MCF 10A (cell line): ENCODE measurements at places on chromosomes 6 and 20. TPM values are rescaled to one million over a fixed set of nuclear protein-coding genes. Genes with fewer than 3 reads are reported as not detected.

Gene B3GAT2
- not detected in 2 replicates for total RNA-seq

Gene AGPAT4
- 5.6 and 7.3 TPM in 2 replicates for total RNA-seq

Gene PSMG4
- total RNA-seq, result 27.9 and 40.0 TPM in 2 replicates

Gene ADGRF4
- 1.2 and 4.0 TPM in 2 replicates for total RNA-seq

Gene BMP6
- 0.12 and 0.56 TPM in 2 replicates for total RNA-seq

Gene PTCRA
- not detected in 2 replicates for total RNA-seq

Gene EHMT2
- total RNA-seq, result 20.2 and 21.8 TPM in 2 replicates

Gene RHAG
- total RNA-seq, result not detected in 2 replicates

Gene SLC26A8
- not detected in 2 replicates for total RNA-seq

Gene TRDN
- total RNA-seq, result not detected in 2 replicates

Gene RALGAPB
- total RNA-seq, result 33.8 and 37.3 TPM in 2 replicates

Gene FRK
- total RNA-seq, result 0.82 and 0.98 TPM in 2 replicates

Gene SEMG1
- total RNA-seq, result not detected in 2 replicates

Gene SYNGAP1
- 6.7 and 9.9 TPM in 2 replicates for total RNA-seq

Gene DYNLT1
- 122 and 156 TPM in 2 replicates for total RNA-seq

Gene SIRPD
- not detected in 2 replicates for total RNA-seq

Gene NCOA5
- total RNA-seq, result 26.0 and 31.2 TPM in 2 replicates

Gene SRMS
- 0.81 and 1.4 TPM in 2 replicates for total RNA-seq

Gene GUCA1A
- total RNA-seq, result not detected in 2 replicates

Gene ARFGEF3
- total RNA-seq, result 3.4 and 7.0 TPM in 2 replicates

Gene DACT2
- total RNA-seq, result not detected in 2 replicates

Gene MUCL3
- not detected in 2 replicates for total RNA-seq

Gene DNMT3B
- total RNA-seq, result 1.3 and 2.0 TPM in 2 replicates

Gene ATP6V1G2
- 1.2 and 2.4 TPM in 2 replicates for total RNA-seq

Gene PDE7B
- total RNA-seq, result 0.42 and 1.4 TPM in 2 replicates

Gene IRF4
- not detected in 2 replicates for total RNA-seq

Gene RXRB
- 29.6 and 35.1 TPM in 2 replicates for total RNA-seq

Gene BTN1A1
- total RNA-seq, result not detected in 2 replicates

Gene PLA2G7
- total RNA-seq, result not detected in 2 replicates

Gene PI16
- not detected in 2 replicates for total RNA-seq

Gene ZC3H12D
- 0.29 TPM in 1 of 2 replicates, not detected in the other for total RNA-seq

Gene TAGAP
- total RNA-seq, result not detected in 2 replicates

Gene HUS1B
- total RNA-seq, result 0.61 and 0.72 TPM in 2 replicates

Gene SLC22A1
- 0.86 and 1.4 TPM in 2 replicates for total RNA-seq

Gene HSPA1A
- total RNA-seq, result 20.3 and 34.0 TPM in 2 replicates

Gene MTCH1
- 74.9 and 78.2 TPM in 2 replicates for total RNA-seq

Gene USP49
- 4.1 and 4.3 TPM in 2 replicates for total RNA-seq

Gene HAO1
- total RNA-seq, result not detected in 2 replicates

Gene EYA2
- total RNA-seq, result 0.12 TPM in 1 of 2 replicates, not detected in the other

Gene CTSA
- 25.3 and 39.1 TPM in 2 replicates for total RNA-seq

Gene DSP
- total RNA-seq, result 163 and 227 TPM in 2 replicates

Gene KAT14
- total RNA-seq, result 15.5 and 16.4 TPM in 2 replicates

Gene PRDM13
- not detected in 2 replicates for total RNA-seq
